ENCODE measurements at places on chromosomes 5 and 9.

DNA sequence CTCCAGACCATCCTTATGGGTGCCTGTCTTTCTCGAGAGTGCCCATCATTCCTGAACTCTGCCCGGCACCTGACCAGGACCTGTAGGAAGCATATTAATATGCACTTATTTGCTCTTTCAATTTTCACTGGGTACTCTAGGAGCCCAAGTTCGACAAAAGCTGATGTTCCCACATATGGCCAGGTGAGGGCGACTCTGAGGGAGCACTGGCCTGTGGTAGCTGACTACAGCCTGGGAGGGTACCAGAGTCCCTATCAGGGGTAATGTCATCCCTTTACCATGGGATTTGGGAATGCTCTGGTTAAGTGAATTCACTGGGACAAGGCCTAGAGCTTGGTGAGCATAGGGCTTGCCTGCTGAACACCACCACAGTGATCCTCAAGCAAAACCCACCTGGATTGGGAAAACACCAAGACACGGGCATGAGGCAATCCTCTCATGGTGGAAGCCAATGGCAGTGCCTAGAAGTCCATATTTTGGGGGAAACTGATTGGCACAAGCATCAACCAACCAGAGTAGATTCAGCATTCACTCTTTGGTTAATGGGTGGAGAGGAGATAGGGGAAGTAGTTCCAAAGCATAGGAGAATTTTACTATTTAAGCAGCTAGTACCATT, 112.2 kb downstream of the MTX3 start:
- DNase-seq: no peak

DNA sequence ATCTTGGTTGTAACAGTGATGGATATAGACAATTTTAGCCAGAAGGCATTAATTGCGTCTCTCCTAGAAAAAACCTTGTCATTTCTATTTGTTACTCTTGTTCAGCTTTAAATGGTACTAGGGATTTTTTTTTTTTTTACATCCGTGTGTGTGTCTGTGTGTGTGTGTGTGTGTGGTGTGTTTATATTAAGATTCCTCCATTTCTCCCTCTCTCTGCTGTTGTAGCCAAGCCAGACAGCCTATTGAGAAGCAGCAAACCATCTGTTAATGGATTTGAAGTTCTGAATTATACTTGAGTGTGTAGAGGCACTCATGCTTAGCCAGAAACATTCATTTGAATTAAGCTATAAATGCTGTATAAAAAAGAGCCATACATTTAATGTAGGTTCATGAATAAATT, 72.3 kb downstream of the SLF1 start:
- peak; percentile 6 for DNase-seq

- no peak for DNase-seq
Measured at GRCh38 chr5:176793343-176793699, 17.0 kb upstream of the UNC5A start.

DNA sequence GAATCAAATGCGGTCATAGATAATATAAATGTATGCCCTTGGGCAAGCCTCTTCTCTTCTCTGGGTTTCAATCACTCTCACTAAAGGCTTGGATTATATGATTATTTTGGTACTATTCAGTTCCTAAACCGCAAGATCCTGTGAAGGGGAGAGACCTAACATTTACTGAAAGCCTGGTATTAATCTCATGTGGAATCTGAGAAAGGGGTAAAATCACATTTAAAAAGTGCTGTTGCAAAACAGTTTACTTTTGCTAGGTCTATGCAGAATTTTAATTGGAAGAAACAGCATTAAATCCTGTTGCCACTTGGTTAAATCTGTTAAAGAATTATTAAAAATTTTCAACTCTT, 50.7 kb downstream of the SLC44A1 start:
- DNase-seq: no peak

DNA sequence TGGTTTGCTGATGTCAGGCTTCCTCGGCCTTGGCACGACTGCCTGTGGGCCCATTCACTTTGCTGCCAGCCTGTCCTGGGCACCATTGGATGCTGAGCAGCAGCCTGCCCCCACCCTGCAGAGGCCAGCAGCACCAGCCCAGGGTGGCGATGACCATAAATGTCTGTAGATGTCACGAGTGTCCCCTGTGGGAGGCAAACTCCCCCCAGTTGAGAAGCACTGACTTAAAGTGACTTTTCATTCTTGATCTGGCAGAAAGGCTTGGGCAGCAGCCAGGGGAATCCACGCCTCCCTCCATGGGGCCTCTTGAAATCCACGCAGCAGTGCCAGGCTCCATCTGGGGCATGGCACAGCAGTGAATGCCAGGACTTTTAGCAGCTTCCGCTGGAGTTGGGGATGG, 21.8 kb downstream of the IRX4 start:
- no peak for DNase-seq

- DNase-seq: no peak
Measured at GRCh38 chr5:132008961-132009680, 2.3 kb downstream of the ACSL6 start.

GRCh38 chr5:59485629-59486439, 407.7 kb downstream of the PDE4D start:
- DNase-seq: no peak

- no peak for DNase-seq
Measured at GRCh38 chr9:130444565-130445221, at the start of gene ASS1. Gene ASS1, plus strand, starts transcription at chr9:130444961. Its CDS starts 7,268 bp downstream, at chr9:130452229.

DNA sequence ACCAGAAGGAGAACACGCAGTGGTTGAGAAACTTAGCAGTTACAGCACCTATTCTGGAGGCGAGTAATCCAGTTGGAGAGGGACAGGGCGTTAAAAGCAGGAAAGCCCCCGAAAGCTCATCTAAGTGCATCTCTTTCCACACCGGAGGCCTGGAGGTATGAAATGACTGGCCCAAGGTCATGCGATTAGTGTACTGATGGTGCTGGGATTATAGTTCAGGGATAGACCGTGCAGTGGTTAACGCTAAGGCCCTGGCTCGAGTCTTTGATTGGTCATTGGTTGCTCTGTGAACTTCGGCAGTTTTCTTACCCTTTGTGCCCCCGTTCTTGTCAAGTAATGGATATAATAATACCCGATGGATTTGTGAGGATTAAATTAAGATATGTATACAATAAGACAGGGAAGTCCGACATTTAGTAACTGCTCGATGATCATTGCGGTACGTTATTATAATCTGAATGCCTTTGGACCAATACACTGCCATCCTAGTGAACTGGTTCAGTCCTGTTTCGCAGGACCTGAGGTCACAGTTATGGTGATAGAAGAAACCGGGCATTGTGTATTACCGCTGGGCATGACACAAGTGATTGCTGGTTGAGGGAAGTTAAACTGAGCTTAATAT, 960 bp downstream of the CANX start:
- DNase-seq: no peak

- DNase-seq: no peak
Measured at GRCh38 chr9:113695440-113695851, 180.7 kb upstream of the ZNF618 start.

- no peak for DNase-seq
Measured at GRCh38 chr5:97508864-97509263, 325.8 kb upstream of the RIOK2 start.

GRCh38 chr5:140114341-140115185, 654 bp downstream of the PURA start:
- DNase-seq: peak; percentile 27

DNA sequence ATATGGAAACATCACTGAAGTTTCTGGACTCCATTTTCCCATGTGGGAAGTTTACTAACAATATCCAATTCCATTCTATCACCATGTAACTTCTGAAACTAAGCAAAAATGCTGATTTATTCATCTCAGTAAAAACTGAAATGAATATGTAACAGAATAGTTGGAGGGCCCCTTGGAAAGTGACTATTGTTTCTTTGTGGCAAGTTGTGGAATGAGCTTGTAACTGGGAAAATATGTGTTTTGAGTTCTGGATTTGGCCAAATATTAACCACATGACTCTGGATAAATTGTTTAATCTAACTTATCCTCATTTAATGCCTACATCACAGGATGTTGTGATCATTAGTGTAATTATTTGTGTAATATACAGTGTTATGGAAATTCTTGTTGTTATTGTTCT, 619.3 kb downstream of the TLE4 start:
- DNase-seq: no peak

- no peak for DNase-seq
Measured at GRCh38 chr5:6742081-6742758, 29.0 kb downstream of the TENT4A start.

DNA sequence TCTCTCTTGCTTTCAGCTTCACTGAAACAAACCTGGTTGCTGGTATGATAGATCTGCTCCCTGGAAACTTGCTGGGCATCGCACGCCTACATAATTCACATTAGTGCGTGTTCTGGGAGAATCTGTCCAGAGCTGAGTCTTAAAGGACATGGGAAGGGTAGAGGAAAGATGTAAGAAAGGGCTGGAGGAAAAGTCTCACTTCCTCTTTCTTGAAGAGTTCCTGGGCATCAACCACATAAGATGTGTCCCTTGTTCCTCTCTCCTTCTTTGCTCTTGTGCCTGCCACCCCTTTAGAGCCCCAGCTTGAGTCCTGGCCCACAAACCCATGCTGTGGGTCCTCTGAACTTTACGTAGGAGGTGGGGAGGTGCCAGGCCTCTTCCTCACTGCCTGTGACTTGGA, 205.3 kb upstream of the PANK3 start:
- DNase-seq: no peak

GRCh38 chr5:151001436-151001835, 19.0 kb upstream of the GPX3 start:
- DNase-seq: no peak

DNA sequence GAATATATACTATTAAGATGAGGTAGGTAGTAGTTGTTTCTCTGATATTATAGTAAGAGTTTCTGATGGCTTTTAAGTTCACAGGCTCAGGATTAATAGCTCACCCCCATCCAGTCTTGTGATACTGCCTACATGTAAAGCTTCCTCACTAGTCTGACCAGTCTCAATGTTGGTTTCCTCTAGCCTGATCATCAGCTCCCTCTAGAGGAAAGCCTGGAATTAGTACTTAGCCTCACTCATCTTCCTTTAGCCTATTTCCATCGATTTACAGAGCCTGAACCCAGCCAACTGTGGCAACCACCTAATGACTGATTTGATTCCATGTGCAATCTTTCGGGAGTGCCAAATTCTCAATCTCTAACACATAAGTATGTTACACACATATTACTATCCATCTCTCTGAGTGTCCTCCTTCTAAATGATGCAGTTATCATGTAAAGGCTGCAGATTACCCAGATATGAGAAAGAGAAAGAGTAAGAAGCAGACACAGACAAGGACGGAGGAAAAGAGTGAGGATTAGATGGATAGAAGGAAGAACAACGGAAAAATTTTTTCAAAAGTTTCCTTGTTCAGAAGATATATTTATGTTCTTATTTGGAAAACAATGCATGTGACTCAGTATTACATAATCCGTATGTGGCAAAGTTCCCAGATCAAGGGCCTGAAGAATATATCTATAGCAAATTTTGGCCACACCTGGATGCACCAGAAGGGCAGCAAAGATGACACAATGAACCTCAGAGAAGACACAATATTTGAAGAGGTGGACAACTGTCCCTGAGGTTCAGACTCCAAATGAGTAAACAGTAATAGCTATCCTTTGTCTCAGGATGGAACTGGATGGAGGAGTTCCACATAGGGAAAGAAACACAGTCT, 333.7 kb downstream of the ELAVL2 start:
- DNase-seq: peak; percentile 32

DNA sequence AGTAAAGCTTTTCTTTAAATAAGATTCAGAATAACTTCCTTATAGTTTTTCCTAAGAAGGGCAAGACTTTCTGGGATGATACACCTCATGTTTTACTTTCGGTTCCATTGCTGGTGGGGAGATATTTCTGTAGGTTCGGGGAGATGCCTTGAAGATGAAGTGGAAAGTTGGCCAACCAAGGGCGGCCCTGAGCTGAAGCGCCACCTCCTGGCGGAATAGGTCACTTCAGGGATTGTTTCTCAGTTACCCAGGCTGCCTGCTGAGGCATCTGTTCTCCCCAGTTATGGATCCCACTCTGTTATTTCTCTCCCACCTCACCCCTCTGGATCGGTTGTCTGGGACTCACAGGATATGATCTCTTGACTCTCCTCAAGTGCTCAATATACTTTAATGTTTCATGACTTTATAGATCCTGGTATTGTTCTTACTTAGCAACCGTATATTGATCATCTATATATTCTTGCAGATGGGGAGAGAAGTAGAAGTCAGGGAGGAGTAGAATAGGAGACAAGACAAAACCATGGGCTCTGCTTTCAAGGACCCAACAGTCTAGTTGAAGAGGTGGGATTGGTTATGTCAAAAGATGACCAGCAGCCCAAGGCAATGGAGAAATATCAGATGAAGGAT, 23.4 kb downstream of the MEGF10 start:
- peak; percentile 29 for DNase-seq

DNA sequence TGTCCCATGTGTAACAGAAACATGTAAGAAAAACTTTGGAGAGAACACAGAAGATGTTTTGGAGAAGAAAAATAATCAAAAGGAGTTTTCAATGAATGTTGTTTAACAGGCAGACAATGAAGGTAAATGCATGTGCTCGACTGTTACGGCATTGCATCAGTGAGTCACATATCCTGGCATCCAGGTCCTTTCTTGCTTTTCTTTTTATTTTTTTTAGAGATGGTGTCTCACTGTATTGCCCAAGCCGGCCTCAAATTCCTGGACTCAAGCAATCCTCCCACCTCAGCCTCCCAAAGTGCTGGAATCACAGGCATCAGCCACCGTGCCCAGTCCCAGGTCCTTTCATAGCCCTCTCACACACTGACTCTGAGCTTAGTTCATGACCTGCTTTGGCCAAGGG, 181.8 kb downstream of the DTWD2 start:
- DNase-seq: no peak

DNA sequence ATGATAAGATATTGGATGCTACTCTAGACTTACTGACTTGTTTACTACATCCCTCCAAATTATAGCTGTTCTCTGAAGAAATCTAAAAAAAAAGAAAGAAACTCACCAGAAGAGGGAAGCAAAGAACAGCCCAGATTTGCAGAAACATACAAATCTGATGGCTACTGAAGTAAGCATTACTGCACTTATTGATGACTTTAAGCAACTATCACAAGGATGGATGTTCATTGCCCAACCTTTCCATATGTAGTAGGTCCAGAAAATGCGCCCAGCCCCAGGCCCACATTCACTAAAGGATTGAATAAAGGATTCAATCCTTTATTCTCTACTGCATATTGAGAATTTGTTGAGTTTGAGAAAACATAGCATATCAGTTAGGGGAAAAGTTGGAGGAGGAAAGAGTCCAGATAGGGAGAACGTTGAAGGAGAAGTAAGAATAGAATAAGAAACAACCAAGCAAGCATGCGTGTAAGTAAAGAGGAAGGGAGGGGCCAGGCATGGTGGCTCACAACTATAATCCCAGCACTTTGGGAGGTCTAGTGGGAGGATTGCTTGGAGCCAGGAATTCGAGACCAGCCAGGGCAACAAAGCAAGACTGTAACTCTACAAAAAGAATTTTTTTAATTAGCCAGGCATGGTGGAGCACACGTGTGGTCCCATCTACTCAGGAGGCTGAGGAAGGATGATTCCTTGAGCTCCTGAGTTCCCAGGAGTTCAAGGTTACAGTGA, 33.8 kb upstream of the DTWD2 start:
- no peak for DNase-seq

DNA sequence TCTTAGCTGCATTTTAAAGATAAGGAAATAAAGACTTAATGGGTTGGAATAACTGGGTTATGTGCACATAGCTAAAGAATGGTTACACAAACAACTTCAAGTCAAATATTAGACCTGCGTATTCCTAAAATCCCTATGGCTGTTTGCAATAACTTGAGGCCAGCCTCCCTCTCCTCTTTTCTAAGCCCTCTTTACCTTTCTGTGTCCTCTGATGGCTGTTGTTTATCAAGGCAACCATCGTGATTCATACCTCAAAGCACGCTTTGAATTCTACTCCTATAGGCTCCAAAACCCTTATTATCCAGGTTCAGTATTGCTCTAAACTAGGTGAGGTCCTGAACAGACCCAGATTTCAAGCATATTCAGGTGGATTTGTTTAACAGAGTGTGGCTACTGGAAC, 45.6 kb upstream of the LCP2 start:
- DNase-seq: no peak
